ENCODE measurements at places on chromosomes 1 and 21.

GRCh38 chr1:18726368-18726767, 95.7 kb downstream of the PAX7 start:
- no peak for DNase-seq

GRCh38 chr21:33899199-33899598, 16.4 kb downstream of the ATP5PO start:
- no peak for DNase-seq

- peak; percentile 1 for DNase-seq
These were observed 18.9 kb downstream of the CAPN2 start for GRCh38 chr1:223731133-223731770.

GRCh38 chr21:33283203-33283602, 17.0 kb downstream of the IL10RB start:
- DNase-seq, result no peak

DNA sequence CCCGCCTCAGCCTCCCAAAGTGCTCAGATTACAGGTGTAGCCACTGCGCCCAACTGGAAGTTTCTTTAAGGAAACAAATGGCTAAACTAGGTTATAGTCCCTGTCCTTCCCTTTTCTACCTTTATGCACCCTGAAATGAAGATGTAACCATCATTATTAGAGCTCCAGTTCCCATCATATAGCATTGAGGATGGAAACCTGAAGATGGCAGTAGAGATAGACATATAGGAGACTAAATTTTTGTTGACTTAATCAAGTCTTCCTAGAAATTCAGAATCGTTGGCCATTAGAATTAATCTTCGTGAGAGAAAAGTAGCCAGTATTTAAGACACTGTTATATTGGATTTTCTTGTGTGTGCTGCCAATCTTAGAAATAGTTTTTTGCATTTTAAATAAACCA, 1016.3 kb upstream of the NCAM2 start:
- DNase-seq, result no peak

DNA sequence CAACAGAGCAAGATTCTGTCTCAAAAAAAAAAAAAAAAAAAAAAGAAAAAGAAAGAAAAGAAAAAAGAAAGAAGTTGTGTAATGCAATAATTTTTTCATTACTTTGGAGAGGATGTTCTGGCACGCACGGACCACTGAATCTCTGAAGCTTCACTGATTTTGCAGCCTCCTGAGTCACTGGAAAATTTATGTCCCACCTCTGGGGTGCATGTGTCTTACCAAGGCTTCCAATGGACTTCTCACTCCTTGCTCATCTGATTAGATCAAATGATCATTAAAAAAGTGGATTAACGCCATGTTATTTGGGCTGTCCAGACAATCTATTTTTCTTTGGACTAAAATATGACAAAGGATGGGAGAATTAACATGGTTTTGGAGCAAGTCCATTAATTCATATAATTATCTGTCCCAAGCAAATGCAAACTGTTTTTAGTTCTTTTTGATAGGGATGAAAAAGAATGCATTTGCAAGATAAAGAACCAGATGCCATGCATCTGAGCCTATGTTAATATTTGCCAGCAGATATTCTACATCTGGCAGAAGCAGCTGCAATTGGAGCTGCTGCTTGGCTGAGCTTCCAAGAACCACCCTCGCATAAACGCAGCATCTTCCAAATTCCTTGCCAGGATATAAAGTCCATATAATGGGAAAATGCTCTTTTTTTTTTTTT, 10.1 kb upstream of the MAP1LC3C start:
- DNase-seq, result no peak

DNA sequence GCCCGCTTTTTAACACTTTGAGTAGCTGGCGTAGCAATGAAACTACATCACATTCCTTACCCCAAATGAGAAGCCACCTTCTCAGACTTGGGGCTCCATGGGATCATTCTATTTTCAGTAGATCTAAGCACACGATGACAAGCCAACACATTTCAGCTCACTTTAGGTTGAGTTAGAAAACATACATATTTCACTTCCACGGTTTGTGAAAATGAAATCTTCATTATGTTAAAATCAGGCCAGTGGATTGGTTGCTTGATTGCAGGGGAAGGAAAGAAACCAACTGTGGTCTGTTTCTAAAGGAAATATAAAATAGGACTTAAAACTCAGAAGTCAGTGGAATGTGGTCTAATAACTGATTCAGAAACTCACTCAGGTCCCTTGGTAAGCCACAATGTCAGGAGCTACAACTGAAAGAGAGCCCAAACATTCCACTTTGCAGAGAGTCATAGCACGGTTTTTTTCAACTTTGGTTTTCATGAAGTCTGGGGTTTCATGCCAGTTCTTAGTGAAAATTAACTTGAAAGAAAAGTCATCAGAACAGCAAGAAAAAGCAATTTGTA, 82.3 kb upstream of the TIAM1 start:
- no peak for DNase-seq

GRCh38 chr1:216459651-216460207, 36.5 kb upstream of the USH2A start:
- no peak for DNase-seq

DNA sequence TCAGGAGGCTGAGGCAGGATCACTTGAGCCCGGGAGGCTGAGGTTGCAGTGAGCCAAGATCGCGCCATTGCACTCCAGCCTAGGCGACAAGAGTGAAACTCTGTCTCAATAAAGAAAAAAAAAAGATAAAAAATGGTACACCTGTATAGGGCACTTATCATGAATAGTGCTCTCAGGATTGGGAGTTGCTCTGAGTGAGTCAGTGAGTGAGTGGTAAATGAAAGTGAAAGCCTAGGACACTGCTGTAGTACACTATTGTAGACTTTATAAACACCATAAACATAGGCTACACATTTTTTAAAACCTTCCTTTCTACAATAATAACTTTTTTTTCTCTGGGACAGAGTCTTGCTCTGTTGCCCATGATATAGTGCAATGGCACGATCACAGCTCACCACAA, 16.8 kb downstream of the PHTF1 start:
- no peak for DNase-seq

- DNase-seq, result no peak
These were observed 89.5 kb upstream of the PGBD5 start for GRCh38 chr1:230515451-230516145.

DNA sequence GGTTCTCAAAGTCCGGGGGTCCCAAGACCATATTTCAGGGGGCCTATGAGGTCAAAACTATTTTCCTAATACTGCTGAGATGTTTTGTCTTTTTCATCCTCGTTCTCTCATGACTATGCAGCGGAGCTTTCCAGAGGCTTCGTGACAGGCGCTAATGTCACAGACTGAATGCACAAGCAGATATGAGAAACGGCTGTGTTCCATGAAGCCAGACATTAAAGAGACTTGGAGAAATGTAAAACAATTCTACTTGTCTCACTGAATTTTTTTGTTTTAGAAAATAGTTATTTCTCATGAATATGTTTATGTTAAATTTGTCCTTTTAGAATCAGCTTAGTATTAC, 10.3 kb downstream of the PIGP start:
- no peak for DNase-seq

- no peak for DNase-seq
These were observed 248.6 kb downstream of the DNM3 start for GRCh38 chr1:172089768-172090510.

- DNase-seq, result no peak
These were observed 239.0 kb upstream of the ZP4 start for GRCh38 chr1:238129677-238130076.

- no peak for DNase-seq
These were observed 451 bp downstream of the CHD5 start for GRCh38 chr1:6179564-6180175.

- no peak for DNase-seq
These were observed 485.7 kb upstream of the BRINP3 start for GRCh38 chr1:190963321-190963720.

- DNase-seq, result no peak
These were observed 34.2 kb downstream of the TNFRSF8 start for GRCh38 chr1:12097321-12097720.

GRCh38 chr1:186819126-186819525, 9.6 kb upstream of the PLA2G4A start:
- DNase-seq, result no peak

DNA sequence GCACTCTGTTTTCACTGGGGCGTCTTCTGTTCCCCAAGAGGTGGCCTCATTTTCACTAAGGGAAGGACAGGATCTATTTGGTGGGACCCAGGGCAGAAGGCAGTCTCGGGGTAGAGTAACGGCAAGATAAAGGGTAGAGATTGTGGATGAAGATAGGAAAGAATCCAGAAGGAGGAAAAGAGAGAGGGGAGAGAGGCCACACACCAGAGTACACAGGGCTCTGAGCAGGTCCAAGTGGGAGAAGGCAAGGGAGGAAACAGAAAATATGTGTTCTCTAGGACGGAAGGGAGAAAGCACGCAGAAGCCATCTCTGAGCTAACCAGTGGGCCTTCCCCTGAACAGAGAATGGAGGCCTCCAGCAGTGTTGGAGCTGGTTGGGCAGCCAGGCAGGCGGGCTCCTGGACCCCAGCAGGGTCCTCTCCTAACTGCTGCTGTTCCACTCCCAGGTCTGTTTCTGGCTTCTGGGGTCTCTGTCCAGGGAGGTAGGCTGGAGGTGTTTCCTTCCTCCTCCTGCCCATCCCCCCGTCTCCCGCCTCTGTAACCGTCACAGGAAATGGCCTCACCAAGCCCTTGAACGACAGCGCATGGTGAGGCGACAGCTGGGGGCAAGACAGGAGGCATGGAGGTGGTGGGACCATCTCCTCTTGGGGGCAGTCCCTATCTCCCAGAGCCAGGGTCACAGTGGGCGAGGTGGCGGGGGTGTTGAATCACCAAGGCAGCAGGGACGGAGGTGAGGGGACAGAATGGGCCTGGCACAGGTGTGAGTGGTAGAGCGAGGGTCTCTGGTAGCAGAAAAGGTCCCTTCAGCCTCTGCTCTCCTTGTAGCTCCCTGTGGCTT, 649 bp downstream of the PTPN7 start:
- no peak for DNase-seq

DNA sequence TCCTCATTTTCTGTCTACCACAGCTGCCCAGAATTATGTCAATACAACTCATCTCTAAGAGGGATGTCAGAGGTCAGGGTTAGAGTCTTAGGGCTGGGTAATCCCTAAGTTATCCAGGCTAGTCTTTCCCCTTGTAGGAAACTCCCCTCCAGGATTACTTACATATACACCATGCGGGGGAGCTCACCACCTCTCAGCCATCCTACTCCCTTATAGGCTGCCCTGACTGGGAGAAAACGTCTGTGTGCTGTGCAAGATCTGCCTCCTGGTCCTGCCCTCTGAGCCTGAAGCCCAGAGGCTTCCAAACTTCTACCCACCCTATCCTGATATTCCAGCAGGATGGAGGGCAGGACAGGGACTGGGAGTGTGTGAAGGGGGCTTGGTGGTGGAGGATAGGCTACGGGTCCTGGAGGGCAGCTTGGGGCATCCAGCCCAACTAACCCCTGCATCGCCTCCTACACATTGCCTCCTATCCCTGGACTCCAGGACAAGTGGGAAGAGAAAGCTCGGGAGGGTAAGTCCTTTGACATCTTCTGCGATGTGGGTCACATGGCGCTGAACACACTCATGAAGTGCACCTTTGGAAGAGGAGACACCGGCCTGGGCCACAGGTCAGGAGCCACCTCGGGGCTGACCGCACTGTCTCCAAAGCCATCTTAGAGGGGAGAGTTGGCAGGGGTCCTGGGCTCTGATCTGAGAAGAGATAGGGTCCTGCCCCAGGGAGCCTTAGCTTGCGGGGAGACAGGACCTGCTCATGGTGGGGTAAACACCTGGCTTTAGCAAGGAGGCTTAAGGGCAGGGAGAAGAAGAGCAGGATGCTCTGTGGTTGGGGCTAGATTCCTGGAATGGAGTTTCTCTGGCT, 14.4 kb downstream of the CYP4B1 start:
- DNase-seq, result no peak

- DNase-seq, result no peak
These were observed 216.3 kb upstream of the CAMK1G start for GRCh38 chr1:209367061-209367772.

GRCh38 chr1:44417351-44418021, 12.4 kb downstream of the RNF220 start:
- DNase-seq, result peak; percentile 50

DNA sequence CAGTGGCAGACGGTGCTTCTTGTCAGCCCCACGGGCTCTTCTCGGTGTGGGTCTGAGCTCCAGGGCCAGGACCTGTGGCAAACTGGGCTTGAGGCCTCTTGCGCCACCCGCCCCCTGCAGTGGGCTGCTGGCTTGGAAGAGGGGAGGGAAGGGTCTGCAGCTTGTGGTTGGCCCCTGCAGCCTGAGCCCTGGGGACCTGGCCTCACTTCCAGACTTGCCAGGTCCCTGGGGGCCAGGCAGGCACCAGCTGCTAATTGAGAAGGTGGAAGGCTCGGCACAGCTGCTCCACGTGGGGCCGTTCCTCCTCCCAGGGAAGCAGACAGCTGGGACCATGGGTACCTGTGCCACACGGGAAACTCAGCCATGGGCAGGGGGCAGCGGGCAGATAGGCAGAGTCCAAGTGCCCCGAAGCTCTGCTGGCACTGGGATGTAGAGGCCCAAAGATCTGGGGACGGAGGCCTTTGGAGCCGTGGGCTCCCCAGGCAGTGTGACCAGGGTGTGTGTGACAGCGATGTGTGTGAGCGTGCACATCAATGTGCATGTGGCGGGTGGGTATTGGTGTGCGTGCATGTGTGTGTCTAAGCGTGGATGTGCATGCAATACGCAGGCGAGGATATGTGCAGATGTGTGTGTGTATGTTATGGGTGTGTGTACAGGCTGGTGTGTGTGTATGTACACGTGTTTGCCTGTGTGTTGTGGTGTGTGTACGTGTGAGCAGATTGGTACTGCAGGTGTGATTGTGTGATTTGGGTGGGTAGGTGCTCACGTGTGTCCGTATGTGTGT, 39.3 kb downstream of the TP73 start:
- DNase-seq, result peak; percentile 33

- DNase-seq, result no peak
These were observed 34.6 kb upstream of the NID1 start for GRCh38 chr1:236099355-236099974.
